Activated CD8-positive, alpha-beta T cell treated with anti-CD3 and anti-CD28 coated beads for 36 hours (primary cell): ENCODE measurements at places on chromosomes 3 and 15. TPM values are rescaled to one million over a fixed set of nuclear protein-coding genes. Genes with fewer than 3 reads are reported as not detected.
A peak's percentile ranks its signal among the peaks of the same experiment; 100 is the strongest.

Gene ALDH1L1
- total RNA-seq: not detected

DNA sequence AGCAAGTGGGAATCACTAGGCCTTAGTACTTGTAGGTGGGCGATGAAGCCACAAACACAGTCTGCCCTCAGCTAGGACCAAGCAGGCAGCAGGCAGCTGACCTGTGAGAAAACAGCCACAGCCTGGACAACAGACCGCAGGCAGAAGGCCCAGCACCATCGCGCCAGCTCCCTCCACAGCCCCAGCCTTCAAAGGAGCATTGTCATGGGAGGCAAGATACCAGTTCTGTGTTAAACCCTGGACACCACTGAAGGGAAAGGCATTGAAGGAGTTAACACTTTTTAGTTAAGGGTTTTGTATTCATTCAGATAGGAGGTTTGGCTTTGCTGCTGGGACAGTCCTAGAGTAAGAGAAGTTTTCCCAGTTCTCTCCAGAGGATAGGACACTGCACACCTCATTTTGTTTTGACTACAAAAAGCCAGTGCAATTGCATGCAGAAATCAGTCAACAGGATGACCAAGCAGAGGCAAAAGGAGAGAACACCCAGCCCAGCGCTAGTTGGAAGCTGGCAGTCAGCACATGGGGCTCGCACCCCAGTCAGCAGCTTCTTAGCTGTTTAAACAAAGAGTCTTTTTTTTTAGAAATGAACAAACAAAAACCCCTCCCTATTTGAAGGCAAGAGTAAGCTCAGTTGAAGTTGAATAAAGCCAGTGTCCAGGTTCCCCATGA is 286.1 kb upstream of the TPM1 start:
- no peak for DNase-seq

GRCh38 chr3:146466604-146467003 is 2.8 kb downstream of the PLSCR2 start:
- DNase-seq: no peak

Gene C3orf85
- total RNA-seq: not detected

GRCh38 chr15:38750786-38751185 is 186.2 kb upstream of the RASGRP1 start:
- no peak for DNase-seq

Gene ISL2
- not detected for total RNA-seq

DNA sequence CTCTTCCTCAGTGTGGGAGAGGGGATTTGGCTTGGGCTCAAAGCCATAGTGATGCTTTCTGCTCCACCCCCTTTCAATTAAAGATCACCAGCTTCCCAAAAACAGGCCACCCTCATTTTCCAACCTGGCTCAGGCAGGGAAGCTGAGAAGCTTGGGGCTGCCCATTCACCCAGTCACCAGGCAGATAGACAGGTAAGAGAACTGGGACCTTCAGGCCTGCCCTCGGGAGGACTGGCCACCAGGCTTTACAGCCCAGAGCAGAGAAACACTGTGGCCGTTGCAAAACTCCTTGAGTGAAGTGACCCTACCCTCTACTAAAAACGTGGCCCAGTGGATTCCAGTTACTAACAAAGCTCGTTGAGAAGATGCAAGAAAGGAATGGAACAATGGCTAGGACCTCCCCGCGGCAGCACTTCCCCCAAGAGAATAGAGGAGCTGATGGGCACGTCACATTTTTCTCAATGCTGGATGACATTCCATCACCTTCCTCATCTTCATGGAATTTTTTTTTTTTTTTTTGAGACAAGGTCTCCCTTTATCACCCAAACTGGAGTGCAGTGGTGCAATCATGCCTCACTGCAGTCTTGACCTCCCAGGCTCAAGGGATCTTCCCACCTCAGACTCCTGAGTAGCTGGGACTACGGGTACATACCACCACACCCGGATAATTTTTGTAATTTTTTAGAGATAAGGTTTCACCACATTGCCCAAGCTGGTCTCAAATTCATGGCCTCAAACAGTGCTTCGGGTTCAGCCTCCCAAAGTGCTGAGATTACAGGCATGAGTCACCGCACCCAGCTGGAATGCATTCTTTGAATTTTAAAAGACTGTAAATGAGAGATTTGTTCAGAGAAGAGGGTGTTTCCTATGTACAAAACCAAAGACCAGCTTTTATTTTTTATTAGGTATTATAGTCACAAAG is 37.9 kb downstream of the LIPC start:
- peak; percentile 60 for DNase-seq

DNA sequence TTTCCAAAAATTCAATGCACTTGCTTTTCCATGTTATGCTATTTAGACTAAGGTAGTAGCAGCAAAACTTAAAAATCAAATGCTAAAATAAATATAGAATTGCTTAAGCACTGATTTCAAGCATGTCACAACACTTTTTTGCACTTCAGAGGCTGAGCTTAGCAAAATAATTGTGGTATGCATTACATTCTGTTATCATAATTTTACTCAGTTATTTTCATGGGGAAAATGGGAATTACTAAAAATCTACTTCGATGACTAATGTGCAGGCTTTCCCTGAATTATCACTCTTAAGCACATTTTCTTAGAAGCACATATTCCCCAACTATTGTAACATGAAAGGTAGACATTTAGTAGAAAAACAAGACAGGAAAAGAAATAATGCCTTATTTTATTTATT is 322.4 kb upstream of the CBLB start:
- no peak for DNase-seq

DNA sequence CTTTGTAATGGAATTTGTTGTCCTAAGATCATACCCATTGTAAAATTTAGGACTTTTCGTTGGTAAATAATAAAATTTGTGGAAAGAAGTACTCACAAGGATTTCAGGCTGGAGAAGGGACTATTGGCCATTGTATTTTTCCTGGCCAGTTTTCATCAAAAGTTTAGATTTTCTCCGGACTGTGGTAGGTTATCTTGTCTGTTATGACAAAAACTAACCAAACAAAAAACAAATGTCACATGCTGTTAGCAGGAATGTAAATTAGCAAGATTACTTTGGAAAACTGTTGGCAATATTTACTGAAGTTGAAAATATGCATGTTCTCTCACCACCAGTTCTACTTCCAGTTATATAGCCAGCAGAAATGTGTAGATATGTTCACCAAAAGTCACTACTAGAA is 27.8 kb downstream of the PDE8A start:
- no peak for DNase-seq

Gene COL7A1
- total RNA-seq: 1.6 TPM

GRCh38 chr15:73962433-73962832 is 29.7 kb downstream of the STOML1 start:
- DNase-seq: no peak

DNA sequence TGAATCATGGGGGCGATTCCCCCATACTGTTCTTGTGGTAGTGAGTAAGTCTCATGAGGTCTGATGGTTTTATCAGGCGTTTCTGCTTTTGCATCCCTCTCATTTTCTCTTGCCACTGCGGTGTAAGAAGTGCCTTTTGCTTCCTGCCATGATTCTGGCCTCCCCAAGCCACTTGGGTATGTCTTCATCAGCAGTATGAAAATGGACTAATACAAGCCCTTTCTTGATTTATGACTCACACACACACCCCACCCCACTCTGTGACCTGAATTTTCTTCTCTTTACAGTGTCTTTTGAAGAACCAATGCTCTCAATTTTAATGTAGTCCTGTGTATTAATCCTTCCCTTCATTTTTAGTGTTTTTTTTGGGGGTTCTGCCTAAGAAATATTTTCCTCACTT is 244.8 kb downstream of the PLCL2 start:
- DNase-seq: no peak

- no peak for DNase-seq
Measured at GRCh38 chr3:164940745-164941144, 137.6 kb downstream of the SI start.

Gene CLDN1
- 0.58 TPM for total RNA-seq

- no peak for DNase-seq
Measured at GRCh38 chr15:53693729-53694475, 65.6 kb downstream of the WDR72 start.

Gene GPR160
- total RNA-seq: 6.2 TPM

DNA sequence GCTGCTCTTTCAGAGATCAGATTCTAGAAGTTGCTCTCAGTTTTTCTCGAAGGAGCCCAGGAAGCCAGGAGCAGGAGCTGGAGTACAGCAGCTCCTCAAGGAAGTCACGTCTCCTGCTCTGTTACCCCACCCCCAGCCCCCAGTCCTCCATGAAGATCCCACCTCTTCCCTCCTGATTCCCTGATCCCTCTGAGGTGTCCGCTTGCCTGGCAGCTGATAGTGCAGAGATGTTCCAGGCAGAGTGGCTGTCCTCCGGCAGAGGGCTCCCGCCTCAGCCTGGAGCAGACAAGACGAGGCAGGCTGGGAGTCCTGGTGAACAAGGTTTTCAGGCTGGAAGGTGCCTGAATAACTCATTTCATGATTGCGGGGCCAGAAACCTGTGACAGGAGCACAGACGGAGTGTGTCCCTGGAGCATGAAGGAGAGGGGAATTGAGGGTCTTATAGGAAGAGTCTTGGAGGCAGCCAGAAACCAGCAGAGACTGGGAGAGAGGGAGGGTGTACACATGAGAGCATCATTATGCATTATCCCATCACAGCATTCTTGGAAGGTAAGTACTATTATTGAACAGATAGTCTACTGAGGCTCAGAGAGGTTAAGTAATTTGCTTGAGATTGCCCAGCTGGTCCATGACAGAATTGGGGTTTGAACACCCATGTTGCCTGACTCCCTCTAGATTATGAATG is 1.2 kb downstream of the HRH1 start:
- peak; percentile 42 for DNase-seq

Gene NANOGP8
- not detected for total RNA-seq

Gene GOLGA8R
- 2.8 TPM for total RNA-seq

Gene ACAD11
- total RNA-seq: 20.6 TPM

DNA sequence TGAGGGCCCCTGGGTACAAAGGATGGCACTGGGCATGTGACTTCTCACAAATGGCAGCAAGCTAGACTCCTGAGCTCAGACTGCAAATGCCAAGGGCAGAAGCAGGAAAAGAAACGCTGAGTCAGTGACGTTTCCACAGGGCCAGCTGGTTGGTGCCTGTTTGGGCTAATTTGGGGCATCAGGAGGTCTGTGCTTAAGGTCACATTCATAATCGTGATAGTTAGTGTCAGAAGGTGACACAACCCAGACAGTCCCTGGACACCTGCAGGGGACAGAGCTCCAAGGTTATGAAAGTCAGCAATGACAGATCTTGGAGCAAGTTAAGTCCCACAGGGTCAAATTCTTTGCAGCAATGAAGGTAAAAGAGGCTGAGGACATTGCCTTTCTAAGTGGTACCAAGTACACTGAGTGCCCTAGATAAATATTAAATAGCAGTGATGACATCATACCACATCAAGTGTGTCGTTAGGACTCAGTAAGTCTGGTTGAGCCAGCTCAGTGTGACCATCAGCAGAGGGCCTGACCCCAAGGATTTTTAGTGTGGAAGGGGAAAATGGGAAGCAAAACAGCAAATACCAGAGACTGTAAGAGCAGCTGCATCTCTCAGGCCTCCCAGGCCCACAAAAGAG is 556.9 kb upstream of the CFAP20DC start:
- no peak for DNase-seq

GRCh38 chr3:133037436-133037835 is 755 bp upstream of the TMEM108 start:
- DNase-seq: no peak

- DNase-seq: no peak
Measured at GRCh38 chr15:81265256-81265943, 58.5 kb downstream of the STARD5 start.

- DNase-seq: no peak
Measured at GRCh38 chr3:66379565-66379964, 121.3 kb downstream of the LRIG1 start.

Gene MYO5C
- total RNA-seq: 1.3 TPM

Gene GTPBP8
- 28.0 TPM for total RNA-seq

Gene CHRNB4
- total RNA-seq: not detected

DNA sequence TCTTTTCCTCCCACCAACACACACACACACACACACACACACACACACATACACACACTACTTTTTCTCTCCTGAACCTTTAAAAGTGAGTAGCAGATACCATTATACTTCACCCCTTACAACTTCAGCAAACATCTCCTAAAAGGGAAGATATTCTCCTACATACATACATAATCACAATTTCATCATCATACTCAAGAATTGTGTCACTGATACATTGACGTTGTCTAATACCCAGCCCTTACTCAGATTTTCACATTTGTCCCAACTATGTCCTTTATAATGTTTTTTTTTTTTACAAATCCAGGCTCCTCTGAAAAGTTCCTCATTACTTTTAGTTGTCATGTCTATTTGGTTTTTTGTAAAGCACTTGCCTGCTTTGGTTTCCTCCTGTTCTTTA is 18.5 kb downstream of the ABHD6 start:
- DNase-seq: no peak

Gene LMAN1L
- 0.11 TPM for total RNA-seq

Gene TMEM108
- not detected for total RNA-seq

DNA sequence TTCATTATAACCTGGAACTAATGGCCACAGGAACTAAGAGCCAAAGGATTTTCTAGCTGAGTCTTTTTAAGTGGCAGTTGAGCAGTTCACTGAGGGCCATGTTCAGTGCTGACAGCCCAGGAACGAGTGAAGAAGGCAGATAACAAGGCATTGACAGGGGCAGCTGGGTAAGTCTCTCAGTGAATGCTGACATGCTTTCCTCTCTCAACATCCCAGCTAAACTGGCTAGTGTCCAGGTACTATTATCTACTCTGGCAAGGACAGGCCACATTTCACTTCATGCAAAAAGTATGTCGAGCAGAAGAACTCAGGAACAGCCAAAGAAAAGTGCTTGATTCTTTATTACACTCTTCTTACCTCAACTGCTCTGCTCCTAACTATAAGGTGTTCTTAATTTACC is 515.9 kb downstream of the NLGN1 start:
- DNase-seq: no peak

DNA sequence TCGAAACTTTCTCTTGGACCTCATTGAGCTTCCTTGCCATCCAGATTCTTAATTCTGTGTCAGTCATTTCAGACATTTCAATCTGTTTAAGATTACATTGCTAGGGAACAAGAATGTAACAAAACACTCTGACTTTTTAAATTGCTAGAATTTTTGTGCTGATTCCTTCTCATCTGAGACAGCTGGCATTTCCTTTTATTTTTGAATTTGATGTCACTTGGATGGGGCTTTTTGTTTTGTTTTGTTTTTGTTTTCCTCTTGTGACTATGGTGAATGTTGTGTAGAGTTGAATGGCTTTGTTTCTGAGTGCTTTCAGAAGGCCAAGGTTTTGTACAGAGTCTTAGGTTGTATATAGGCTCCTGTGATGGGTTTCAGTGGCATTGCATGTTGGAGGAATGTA is 1129.3 kb downstream of the NAALADL2 start:
- DNase-seq: no peak

GRCh38 chr3:45547764-45548680 is 46.5 kb upstream of the LIMD1 start:
- DNase-seq: no peak

Gene SLC22A13
- 0.31 TPM for total RNA-seq

Gene DGKG
- 0.36 TPM for total RNA-seq

Gene OSBPL10
- 2.1 TPM for total RNA-seq
